ENCODE measurements at places on chromosomes 3 and 15.
A peak's percentile ranks its signal among the peaks of the same experiment; 100 is the strongest.

DNA sequence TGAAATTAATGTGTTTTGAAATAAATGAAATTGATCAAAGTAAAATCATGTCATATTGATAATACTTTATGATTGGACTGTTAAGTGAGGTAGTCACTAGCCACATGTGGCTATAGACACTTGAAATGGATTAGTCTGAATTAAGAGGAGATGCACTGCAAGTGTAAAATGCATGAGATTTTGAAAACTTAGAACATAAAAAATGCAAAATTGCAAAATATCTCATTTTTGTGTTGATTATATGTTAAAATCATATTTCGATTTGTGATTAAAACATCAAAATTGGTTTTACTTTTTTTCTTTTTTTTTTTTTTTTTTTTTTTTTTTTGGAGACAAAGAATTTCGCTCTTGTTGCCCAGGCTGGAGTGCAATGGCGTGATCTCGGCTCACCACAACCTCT, 23.2 kb downstream of the CAPN7 start:
- no peak for DNase-seq

DNA sequence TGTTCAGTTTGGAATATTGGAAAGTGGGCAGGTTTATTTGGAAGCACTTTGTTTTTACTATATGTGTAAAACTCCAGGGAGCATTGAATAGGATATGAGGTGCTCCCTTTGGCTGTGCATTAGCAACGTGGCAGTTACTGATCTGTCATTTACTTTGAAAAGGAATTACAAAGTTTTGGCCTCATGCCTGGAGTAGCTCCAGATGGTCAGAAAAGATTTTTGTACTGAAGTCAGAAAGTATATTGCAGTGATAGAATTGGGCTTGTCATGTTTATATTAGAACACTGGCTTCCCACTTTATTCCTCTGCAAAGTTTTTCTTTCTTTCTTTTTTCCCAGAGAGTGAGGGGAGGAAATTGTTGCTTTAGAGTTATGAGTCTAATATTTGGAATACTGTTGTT, 26.1 kb downstream of the FNDC3B start:
- DNase-seq, result no peak

DNA sequence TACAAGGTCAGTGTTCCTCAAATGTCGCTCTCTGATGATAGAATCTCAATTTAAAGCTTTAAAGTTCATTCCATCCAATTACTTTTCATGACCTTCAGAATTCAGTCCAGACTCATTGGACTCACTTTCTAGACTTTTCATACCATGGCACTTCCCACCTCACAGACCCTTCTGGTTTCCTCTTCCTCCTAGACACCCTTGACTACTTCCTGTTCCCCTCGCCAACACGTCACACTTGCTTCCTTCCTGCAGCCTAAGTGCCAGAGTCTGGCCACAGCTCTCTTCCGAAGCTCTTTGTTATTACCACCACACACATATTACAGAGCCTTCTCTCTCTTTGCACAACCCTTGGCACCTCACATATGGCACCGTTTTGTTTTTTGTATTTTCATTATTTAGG, 59.1 kb upstream of the UMPS start:
- no peak for DNase-seq

GRCh38 chr3:22117751-22118346, 366.8 kb upstream of the ZNF385D start:
- DNase-seq, result no peak

DNA sequence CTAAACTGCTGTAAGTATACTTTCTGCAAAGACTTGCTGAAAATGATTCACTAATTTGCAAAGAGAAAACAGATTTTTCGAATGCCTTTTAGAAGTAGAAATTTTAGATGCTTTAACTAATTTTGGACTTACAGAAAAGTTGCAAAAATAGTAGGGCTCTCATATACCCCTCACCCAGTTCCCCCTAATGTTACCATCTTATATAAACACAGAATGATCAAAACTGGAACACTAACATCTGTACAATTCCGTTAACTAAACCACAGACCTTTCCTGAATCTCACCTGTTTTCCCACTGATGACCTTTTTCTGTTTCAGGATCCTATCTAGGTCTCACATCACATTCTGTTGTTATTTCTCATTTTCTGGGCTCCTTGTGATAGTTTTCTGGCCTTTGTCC, 454.8 kb downstream of the SHQ1 start:
- no peak for DNase-seq

GRCh38 chr15:81480645-81481053, 106.6 kb upstream of the TMC3 start:
- DNase-seq, result peak; percentile 52

DNA sequence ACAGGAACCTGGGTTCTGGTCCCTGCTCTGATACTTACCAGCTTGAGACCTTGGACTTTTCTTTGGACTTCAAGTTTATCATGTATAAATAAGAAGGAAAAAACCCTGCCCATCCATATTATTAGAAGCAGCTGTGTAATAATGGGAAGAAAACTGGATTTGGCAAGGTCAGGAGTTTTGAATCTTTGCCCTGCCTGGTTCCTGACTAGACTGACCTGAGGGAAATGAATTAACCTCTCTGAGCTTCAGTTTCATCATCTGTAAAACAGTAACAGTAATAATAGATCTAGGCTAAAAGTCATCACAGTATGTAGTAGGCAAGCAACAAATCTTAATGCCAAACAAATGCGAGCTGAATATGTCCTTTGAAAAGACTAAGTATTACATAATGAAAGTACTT, 68.8 kb downstream of the FSIP1 start:
- DNase-seq, result no peak

DNA sequence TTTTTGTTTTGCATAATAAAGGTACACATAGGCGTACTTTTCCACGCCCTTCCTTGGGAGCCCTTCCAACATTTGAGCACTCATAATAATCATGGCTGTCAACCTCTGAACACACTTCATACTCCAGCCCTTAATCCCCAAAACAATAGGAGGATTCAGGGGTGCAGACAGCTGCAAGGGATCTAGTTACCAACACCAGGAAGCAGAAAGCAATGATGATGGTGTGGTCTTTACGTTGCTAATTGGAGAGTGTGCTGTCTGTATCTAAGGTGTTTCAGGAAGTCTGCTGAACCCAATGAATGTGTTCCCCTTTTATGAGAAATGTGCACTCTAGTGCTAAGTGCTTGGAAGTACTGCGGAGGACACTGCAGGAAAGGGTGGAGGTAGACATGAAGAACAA, 60.3 kb upstream of the PDZRN3 start:
- DNase-seq, result peak; percentile 77

DNA sequence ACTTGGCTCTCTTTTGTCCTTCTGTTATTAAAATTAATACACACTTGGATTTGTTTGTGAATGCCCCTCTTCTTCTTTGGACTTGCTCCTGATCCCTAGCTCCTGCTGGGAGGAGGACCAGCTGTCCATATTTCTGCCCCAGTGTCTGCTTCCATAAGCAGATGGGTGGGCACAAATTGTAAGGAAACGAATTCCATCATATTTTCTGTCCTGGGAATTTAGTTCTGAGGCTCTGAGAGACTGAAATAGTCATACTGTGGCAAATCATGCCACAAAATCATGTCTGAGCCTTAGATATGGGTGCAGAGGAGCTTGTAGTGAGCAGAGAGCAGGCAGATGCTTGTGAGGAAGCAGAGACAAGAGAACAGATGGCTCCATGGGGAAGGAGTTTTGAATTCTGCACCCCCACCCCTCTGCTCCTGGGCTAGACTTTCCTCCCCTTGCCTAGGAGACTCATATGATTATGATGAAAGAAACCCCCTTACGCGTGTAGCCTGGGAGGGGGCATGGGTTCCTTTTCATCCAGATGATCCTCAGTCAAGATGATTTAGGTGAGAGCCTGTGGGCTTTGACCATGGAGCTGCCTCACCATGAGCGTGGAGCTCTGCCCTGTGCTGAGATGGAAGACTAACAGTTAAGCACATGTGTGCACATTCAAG, 50.6 kb downstream of the SV2B start:
- no peak for DNase-seq
